ENCODE measurements at places on chromosomes 1 and 21.
A peak's percentile ranks its signal among the peaks of the same experiment; 100 is the strongest.

DNA sequence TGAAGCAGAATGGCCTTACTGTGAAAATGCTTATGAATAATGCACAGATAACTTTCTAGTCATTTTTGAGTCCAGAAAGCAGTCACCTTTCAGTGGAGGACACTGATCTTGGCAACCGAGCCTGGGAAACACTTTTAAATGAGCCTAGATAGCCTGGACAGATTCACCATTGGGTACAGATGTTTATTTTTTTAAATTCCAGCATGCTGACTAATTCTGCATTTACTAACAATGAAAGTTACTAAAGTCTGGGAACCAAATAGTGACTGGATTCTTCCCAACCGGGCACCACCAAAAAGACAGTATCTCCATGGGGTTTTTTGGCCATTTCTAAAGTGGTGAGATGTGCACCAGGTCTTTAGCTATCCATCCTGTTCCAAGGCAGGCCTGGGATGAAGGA is 3.3 kb upstream of the FMOD start:
- peak; percentile 35 for DNase-seq

DNA sequence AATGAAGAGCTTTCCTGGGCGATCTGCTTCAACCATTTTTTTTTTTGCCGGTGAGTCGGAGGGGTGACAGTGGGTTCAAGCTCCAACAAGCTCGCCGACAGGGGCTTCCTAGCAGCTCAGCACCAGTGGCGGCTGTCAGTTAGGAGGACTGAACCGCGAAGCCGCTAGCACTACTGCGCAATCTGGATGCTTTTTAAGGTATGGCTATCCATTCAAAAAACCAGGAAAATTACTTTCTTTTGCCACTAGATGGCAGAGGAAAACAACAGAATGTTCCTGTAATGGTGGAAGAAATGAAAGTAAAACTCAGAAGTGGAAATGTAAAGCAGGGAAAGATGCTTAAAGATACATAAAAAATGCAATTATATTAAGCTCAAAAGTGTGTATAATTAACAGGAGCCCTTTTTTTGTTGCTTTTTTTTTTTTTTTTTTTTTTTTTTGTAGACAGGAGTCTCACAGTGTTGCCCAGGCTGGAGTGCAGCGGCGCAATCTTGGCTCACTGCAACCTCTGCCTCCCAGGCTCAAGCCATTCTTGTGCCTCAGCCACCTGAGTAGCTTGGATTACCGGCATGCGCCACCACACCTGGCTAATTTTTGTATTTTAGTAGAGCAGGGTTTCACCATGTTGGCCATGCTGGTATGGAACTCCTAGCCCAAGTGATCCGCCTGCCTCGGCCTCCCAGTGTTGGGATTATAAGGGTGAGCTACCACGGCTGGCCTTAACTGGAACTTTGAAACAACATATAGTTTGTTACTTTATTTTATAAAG is 8.5 kb downstream of the KYAT3 start:
- DNase-seq, result no peak

- no peak for DNase-seq
These were observed 37.7 kb downstream of the PCNX2 start for GRCh38 chr1:233257786-233258185.

DNA sequence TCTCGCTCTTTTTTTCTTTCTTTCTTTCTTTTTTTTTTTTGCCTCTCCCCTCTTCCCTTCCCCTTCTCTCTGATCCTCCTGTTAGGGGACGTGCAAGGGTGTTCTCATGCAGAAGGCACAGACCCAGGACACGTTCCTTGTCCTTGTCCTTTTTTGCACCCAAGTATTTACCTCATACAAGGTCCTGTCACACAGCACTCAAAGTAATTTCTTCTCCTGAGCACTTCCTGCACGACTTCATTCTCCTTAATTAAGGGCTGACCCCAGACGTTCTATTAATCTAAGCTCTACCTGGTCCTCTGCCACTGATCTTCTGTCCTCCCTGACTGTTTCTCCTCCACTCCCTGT is 424 bp upstream of the PCNX2 start:
- no peak for DNase-seq

- DNase-seq, result no peak
These were observed 275.1 kb downstream of the PTPRU start for GRCh38 chr1:29511436-29511835.

- DNase-seq, result no peak
These were observed 103.1 kb downstream of the GALNT2 start for GRCh38 chr1:230170153-230170547.

GRCh38 chr1:217681806-217682205 is 50.7 kb downstream of the SPATA17 start:
- no peak for DNase-seq

- DNase-seq, result no peak
These were observed 12.5 kb upstream of the SARS1 start for GRCh38 chr1:109201123-109201703.

- no peak for DNase-seq
These were observed 254.0 kb downstream of the PTPRU start for GRCh38 chr1:29490204-29490934.

DNA sequence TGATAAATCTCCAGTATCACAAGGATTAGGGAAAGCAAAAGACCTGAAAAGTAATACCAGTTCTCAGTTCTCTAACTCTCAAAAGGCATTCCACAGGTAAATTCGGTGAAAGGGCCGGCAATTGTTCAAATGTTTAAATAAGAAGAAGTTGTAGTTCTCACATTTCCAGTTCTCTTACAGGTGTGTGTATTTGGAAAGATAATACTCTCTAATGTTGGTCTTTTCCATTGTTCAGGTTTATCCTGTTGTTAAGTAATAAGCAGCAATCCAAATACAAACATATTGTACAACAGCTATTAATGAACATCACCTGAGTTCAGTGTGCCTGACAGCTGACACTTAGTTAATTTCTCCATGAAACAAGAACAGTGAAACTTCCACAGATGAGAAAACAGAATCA is 13.2 kb upstream of the PRKAB2 start:
- no peak for DNase-seq

GRCh38 chr1:153663211-153663610 is 4.7 kb downstream of the SNAPIN start:
- DNase-seq, result no peak

DNA sequence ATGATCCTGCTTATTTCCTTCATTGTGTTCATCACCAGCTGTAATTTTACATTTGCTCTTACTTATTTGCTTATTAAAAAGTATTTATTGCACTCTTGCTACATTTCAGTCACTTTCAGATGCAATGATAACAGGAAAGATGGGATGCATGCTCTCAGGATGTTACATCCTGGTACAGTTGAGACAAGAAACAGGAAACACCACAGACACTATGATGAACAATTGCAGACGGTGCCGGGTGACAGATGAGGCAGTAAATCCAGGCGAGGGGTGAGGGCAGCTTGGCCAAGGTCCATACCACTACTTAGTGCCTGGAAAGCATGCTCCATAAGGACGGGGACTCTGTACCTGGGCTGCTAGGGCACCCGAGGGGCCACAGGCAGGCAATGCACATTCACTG is 156.6 kb upstream of the RAB4A start:
- DNase-seq, result peak; percentile 47

- DNase-seq, result no peak
These were observed 11.2 kb upstream of the NTMT2 start for GRCh38 chr1:170134521-170134920.

DNA sequence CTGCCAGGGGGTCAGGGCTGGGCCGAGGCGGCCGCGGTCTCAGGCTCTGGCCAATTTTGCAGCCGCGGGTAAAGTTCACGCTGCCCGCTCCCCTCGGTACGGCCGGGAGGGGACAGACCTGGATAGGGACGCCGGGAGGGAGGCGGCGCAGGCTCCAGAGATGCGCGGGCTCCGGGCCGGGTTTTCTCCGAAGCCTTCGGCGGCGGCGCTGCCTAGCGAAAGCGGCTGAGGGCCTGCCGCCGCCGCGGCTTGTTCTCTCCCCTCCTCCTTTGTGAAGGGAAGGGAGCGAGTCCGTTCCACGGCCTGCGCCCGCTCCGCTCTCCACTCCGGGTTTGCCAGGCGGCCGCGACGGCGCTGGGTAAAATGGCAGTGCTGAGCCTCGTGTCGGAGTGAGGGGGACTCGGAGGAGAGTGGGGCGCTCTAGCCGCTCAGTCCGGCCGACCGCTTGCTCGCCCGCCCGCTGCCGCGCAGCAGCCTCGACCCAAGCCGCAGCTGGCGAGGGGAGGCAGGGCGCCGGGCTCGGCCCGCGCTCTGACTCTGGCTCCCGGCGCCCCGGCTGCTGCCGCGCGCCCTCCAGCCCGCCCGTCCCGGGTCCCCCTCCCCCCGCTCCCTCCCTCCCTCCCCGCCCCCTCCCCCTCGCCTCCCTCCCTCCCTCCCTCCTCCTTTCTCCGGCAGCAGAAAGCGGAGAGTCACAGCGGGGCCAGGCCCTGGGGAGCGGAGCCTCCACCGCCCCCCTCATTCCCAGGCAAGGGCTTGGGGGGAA is at the start of gene ARID1A:
ARID1A (plus strand) TSS at position 660 of the 763 bp plus-strand sequence. CDS start 389 bp downstream, outside the sequence.
- peak; percentile 99 for DNase-seq

DNA sequence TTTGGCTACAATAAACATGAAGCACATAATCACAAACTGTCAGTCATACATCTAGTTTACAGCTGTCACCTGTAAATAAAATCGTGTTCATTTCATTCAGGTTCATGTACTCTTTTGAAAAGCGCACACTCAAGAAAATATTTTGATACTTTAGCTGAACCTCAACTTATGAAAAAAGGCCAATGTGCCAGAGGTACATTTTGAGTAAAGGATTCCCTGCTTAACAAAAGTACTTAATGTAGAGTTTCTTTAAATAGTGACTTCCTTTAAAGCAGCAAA is 37.7 kb upstream of the SLC30A10 start:
- no peak for DNase-seq

DNA sequence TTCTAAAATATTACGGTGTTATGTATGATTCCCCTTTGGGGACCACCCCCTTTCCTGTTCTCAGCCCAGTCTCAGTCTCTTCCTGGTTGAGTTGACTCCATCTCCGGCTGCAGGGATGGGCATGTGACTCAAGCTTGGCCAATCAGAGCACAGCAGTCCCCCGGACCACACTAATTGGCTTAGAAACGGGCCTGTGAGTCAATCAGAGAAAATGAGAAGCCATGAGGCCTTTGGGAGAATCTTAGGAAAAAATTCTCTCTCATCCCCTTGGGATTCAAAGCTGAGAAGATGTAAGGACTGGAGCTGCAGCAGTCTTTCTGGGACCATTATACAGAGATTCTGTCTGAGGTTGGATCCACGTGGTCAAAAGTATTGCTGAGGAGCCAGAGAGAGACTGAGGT is 10.7 kb upstream of the FHAD1 start:
- DNase-seq, result no peak

- DNase-seq, result no peak
These were observed 230.9 kb downstream of the DUSP10 start for GRCh38 chr1:221510793-221511503.

Measured in lung (tissue), 17 donors.